ENCODE measurements at places on chromosomes 4 and X.

GRCh38 chrX:118847676-118848075 lies 24.1 kb downstream of the ZCCHC12 start:
- peak; percentile 46 for DNase-seq

- no peak for DNase-seq
Observed at GRCh38 chr4:55509266-55509665, 37.4 kb downstream of the CLOCK start.

DNA sequence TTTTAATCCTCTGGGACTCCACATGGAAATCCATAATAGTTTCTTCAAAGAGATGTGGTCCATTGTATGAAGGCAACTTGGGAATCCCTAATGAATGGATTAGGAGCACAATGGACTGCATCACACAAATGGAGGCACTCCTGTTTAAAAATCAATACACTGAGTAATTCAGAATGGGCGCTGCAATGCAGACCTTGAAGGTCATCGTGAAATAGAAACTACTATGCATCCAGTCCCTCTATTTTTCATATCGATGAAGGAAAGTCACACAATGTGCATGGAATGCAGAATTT lies 98.8 kb upstream of the EGFL6 start:
- DNase-seq: no peak

DNA sequence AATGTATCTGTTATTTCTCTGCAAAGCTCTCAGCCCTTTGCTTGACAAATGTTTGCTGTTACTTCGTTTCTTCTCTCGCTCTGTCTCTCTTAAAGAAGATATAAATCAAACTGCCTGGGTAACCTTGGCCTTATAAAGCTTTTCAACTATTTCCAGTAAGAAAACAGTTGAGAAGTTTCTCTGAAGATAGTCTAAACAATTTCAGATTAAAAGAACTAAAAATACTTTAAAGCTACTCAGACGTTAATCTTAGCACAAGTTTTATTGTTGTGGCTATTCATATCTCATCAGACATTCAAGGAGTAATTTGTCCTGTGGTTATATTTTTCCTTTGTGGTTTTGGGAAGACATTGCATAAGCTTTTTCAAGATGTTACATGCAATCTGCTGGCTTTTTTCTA lies 22.6 kb downstream of the HOPX start:
- DNase-seq: no peak

DNA sequence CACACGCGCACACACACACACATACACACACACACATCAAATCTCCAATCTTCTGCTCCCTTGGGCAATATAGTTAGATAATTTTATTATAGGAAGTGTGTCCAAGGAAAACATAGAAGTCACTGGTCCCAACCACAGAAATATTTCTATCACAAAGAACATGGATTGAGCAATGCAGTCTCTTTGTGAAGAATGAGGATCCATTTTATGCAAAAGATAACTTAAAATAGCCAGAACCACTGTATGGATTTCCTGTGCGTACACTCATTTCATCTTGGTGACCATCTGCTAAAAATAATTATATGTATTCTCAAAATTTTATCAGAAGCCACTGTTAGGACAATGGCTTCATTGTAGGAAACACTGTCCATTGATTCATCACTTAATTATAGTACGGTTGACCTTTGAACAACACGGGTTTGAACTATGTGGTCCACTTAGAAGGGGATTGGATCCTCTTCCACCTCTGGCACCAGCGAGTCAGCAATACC lies 169.6 kb upstream of the MXRA5 start:
- no peak for DNase-seq

- no peak for DNase-seq
Observed at GRCh38 chr4:99612704-99613103, 38.1 kb downstream of the MTTP start.

- DNase-seq: no peak
Observed at GRCh38 chr4:16233569-16234177, 7.4 kb upstream of the TAPT1 start.

GRCh38 chrX:112641449-112641848 lies 38.3 kb downstream of the LHFPL1 start:
- no peak for DNase-seq

DNA sequence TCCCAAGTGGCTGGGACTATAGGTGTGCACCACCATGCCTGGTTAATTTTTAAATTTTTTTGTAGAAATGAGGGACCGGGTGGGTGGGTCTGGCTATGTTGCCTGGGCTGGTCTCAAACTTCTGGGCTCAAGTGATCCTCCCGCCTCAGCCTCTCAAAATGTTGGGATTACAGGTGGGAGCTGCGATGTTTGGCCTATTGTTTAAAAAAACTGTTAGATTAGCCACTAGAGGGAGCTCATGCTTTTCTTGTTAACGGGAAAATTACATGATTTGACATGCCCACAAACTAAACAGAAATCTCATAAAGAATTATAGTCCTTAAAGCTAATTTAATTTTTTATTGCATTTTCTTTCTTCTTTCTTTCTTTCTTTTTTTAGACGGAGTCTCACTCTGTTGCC lies 5.0 kb upstream of the SDAD1 start:
- DNase-seq: peak; percentile 37

GRCh38 chr4:185710487-185710995 lies 101.5 kb downstream of the SORBS2 start:
- no peak for DNase-seq

DNA sequence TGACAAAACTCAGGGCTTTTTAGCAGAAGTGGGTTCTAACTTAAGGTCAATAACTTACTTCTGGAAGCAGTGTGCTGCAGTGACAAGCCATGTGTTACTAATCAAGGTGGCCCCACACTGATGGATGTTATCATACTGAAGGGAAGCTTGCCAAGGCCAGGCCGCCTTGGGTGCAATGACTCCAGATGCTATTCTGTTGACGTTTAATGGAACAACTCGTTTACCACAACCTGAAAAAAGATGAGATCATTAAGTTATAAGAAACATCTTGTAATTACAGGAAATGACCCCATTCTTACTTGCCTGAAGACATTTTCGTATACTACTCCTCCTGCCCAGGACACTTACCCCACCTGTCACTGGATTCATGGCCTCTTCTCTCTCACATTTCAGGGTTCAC lies 38.9 kb upstream of the TMPRSS11D start:
- DNase-seq: no peak

- DNase-seq: no peak
Observed at GRCh38 chrX:10083809-10084208, 73.0 kb upstream of the CLCN4 start.

Data from Caki2 (cell line).